Esophagus squamous epithelium (tissue), 5 donors: ENCODE measurements at places on chromosomes 5 and 9.

DNA sequence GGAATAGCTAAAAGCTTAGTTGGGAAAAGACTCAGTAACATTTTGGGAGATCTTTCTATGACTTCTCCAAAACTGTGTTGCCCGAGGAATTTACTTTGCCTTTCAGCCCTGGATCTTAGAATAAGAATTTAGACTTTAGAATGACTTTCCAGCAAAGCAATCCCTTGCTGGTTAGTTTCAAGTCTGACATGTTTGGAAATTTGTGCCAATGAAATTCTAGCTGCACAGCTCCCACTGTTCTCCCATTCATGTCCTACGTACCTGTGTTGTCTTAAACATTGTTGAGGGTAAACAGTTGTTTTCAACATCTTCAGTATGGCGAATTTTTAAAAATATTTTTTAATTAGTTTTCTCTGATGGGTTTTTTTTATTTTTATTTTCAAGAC lies 111.4 kb downstream of the CCDC192 start:
- DNase-seq, result no peak

DNA sequence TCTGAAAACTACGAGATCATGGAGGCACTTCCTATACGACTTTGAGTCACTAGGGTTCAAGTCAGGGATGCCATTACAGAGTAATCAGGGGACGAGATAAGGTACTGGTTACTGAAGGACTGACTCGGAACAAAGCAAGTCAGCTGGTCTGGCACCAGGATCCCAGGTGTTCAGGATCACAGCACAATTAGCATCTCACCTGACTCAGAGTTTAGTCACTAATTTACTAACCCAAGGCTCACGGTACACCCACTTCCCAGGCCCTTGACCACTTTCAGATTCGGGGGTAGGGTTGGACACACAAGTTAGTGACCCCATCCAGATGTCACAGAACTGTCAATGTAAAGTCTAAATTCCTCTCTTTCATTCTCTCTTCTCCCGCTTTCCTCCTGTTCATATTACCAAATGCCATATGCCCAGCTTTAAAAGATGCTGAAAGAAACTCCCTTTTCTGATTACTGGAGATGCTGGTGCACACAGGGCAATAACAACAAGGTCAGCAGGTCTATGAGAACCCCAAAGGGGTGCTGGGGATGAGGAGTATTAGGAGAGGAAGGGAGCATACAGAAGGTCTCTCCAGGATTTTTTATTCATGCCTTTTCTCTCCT lies 657.8 kb downstream of the TLE1 start:
- DNase-seq, result no peak

DNA sequence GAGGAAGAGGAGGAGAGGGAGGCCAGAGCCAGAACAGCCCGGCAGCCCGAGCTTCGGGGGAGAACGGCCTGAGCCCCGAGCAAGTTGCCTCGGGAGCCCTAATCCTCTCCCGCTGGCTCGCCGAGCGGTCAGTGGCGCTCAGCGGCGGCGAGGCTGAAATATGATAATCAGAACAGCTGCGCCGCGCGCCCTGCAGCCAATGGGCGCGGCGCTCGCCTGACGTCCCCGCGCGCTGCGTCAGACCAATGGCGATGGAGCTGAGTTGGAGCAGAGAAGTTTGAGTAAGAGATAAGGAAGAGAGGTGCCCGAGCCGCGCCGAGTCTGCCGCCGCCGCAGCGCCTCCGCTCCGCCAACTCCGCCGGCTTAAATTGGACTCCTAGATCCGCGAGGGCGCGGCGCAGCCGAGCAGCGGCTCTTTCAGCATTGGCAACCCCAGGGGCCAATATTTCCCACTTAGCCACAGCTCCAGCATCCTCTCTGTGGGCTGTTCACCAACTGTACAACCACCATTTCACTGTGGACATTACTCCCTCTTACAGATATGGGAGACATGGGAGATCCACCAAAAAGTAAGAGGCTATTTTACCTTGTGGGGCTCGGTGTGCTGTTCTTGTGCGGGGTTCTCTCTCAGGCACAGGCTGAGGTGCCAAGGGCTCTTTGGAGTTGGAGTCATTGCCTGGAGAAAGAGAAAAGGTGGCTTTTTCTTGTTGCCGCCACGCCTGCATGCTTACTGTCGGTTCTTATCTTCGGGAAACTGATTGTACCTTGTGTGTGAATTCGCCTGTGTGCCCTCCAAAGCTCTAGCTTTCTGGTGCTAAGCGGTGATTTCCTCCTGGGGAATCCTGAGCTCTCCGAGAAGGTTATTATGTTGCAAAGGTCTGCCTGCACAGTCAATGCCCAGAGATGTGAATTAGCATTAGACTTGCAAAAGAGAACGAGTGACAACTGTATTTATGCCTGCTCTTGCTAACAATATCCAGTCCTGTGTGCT lies at the start of gene ISL1:
Gene ISL1 (plus strand): TSS at position 318 of the 991 bp plus-strand sequence. CDS start 224 bp downstream, at position 542.
- DNase-seq, result no peak

- no peak for DNase-seq
Observed at GRCh38 chr5:176180339-176180738, 57.9 kb upstream of the SIMC1 start.

GRCh38 chr9:99213197-99213596 lies 8.5 kb downstream of the ALG2 start:
- DNase-seq, result no peak

GRCh38 chr5:159083548-159084452 lies 15.9 kb downstream of the EBF1 start:
- DNase-seq, result no peak

GRCh38 chr5:25862276-25862675 lies 1176.1 kb downstream of the CDH9 start:
- DNase-seq, result no peak

DNA sequence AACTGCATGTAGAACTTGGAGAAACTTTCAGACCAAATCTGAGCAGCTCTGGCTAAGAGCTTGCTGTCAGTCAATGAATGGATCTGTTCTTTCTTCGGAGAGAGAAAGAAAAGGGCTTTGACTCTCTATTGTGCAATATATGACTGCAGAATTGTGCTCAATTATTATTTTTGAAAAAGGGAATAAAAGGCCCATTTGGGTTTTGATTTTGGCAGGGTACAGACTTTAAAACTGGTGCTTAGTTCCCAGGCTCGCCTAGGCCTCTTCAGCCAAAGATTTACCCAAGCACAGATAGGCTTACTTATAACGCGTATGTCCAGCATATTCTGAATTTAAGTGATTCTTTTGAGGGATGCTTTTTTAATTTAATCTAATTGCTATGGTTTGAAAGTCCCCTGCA lies 59.3 kb downstream of the RETREG1 start:
- no peak for DNase-seq

GRCh38 chr9:8876303-8876702 lies 1076.7 kb upstream of the DMAC1 start:
- DNase-seq, result no peak
